ENCODE measurements at places on chromosomes 11 and 22.

DNA sequence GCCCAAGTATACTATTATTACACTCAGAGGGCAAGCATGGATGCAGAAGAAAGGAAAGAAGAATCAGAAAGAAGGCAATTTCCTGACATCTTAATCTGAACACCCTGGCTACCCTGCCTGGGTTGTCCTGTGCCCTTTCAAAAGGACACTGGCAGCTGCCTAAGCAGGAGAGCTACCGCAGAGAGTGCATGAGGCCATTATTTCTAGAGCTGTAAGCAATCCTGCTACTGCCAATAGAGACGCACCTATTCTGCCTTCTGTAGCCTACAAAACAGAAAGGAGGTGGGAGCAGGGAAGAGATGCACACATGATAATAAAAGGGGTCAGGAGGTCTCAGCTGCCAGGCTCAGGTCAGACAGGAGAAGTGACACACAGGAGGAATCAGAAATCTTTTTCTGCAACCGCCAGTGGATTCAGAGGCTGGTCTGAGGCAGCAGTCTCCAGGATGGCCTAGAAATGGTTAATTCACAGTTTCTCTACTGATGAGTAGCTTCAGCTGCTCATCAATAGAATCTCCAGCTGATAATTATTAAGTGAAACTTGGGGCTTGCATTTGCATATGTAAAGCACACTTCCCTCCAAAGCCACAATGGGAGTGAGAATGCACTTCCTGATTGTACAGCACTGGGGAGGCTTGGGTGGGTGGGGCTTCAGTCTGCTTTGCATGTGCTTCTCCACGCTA lies 253.9 kb downstream of the LARGE1 start:
- DNase-seq = no peak

DNA sequence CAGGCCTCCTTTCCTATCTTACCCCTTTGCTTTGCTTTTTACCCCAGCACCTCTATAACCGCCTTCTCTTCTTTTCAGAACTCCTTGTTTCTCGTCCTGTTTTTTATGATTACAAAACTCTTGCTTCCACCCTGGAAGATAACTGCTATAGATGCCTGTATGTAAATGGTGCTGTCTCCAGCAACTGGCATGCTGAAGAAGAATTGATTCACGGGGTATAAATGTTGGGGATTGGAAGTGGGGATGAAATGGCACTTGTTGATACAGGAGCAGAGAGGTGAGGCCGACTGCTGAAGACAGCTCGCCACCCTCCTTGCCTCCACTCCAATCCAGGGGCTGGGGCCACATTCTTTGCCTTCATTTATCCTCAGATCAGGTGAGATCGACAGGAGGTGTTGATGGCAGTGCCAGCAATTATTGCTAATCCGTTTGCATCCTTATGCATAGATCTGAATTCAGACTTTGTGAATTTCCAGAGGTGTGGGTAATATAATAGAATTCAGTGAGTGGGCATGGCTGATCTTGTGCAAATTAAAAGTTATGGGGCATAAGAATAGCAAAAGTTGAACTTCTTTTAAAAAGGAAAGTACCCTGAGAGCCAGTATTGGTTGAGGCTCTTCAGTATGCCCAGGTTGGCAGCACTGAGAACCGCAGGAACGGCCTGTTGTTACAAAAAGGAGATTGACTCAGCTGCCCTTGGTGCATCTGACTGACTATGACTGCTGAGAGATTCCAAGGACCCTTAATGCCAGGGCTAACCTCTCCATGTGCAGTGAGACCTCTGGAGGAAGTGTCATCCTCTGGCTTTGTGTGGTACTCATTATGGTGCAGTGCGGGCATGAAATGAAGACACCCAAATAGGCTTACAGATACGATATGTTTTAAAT lies 5.3 kb downstream of the NEAT1 start:
- no peak for DNase-seq

GRCh38 chr22:42889304-42889703 lies 32.2 kb upstream of the ARFGAP3 start:
- no peak for DNase-seq

DNA sequence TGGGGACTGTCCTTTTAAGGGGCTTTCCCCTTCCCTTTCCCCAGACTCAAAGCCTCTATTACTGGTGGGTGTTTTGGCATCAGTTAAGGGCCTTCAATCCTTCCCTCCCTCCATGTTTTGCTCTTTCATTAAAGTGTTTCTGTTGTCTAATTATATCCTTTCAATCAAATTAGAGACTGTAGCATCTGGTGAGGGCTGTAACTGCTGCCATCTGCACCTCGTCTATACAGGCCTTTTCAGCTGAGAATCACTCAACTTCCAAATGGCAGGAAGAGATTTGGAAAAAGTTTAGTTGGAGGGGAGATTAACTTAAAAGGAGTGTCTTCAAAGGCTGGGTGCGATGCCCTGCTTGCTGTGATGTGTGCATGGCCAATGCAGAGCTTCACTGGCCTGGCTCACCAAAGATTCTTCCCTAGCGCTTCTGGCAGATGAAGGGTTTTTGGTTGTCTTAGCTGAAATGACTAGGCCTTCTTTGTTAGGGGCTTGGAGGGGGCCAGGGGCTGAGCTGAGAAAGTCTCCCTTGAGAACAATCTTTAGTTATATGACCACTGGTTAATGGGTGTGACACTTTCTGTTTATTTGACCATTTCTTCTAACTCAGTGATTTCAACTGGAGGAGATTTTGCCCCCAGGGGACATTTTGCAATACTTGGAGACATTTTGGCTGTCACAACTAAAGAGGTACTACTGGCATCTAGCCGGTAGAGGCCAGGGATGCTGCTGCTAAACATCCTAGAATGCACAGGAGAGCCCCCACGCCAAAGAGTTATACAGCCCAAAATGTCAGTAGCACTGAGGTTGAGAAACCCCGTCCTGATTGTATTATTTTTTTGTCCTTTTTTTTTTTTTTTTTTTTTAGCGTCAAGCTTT lies 7.5 kb downstream of the KREMEN1 start:
- DNase-seq = no peak

DNA sequence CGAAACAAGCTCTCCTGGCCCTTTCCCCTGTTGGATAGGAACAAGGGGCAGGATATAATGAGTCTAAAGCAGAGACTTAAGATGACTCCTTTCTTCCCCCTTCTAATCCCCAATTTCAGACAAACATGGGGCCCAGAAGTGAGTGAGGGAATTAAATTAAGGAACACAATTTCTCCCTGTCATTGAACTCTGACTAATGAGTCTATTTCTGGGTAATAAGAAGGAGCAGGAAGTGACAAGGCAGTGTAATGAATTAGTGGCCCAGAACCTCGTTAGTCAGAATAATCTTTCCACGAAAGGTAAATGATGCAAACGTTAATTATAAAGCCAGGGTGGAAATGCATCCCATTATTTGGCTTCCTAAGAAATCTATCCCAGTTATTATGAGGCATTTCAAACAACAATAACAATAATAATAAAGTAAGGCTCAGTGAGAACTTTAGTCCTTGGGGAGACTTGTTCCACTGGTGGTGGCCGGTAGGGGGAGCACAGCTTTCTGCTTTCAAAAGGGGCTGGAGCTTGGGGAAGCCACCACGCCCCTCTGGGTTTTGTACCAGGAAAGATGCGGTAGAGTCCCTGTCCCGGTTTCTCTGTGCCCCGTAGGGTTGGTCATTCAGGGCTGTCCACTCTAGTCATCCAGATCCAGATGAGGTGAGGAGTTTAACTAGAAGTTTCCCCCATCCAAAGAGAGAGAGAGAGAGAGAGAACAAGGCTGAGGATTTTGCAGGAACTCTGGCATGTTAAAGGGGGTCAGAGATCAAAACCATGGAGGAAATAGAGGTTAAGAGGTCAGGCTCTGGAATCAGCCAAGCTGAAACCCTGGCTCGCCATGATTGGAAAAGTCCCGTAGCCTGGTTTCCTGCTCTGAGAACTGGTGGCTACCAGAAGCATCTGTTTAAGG lies 298.3 kb downstream of the NTM start:
- peak; percentile 12 for DNase-seq

GRCh38 chr11:113992459-113993110 lies 17.7 kb downstream of the HTR3A start:
- DNase-seq = no peak

GRCh38 chr11:15875943-15876342 lies 480.4 kb downstream of the SOX6 start:
- no peak for DNase-seq

GRCh38 chr11:114880442-114880841 lies 202.1 kb downstream of the NXPE2 start:
- no peak for DNase-seq

DNA sequence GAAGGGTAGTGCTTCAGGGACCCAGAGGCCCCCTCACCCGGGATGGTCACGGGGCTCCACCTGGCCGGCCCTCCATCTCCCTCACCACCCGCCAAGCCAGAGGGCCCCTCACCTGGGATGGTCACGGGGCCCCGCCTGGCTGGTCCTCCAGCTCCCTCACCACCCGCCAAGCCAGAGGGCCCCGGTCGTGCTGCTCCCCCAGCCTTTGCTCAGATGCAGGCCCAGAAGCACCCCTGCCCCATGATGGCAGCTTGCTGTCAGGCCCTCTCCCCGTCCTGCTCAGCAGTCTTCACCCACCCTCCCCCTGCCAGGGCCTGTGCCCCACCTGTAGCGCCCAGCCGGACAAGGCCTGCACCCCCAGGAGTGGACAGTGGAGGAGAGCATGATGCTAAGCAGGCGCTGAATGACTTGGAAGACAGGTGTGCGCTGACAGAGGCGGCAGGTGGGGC lies 7.3 kb downstream of the DENND6B start:
- DNase-seq = no peak

DNA sequence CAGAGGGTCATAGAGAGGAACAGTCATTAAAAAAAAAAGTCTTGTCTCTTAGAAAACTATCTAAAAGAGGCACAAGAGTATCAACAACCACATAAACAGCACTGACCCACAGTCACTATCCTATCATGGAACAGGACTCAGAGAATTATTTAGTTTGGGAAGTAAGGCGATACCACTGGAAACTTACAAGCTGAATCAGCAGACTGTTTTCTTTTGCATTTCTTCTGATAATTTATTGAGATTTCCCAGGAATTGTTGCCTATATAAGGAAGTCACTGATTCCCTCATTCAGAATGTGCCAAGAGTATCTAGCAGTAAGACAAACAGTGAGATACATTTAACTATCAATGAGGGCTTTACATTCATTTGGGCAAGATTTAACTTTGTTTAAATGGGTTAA lies 304.1 kb downstream of the GUCY1A2 start:
- no peak for DNase-seq

GRCh38 chr11:1306186-1307162 lies 3.0 kb downstream of the TOLLIP start:
- no peak for DNase-seq

GRCh38 chr11:104106136-104106754 lies 57.7 kb downstream of the PDGFD start:
- no peak for DNase-seq

DNA sequence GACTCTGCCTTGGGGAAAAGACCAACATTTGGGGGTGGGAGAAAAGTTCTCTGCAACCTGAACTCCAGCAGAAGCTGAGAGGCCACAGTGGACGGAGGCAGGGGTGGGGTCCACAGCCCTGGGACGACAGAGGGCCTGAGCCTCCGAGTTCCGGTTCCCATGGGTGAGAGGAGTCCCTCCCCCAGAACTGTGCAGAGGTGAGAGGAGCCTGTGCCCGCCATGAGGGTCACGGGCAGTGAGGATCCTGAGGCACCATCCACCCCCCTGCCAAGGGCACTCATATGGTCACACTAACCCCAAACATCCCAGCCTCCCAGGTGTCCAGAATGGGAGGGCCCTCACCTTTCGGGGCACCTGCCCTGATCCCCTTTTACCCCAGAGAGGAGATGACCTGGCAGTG lies 30.5 kb downstream of the KIAA0930 start:
- no peak for DNase-seq

- DNase-seq = no peak
Measured at GRCh38 chr22:35177811-35178210, 79.5 kb upstream of the HMGXB4 start.

GRCh38 chr11:57644748-57645688 lies 4.7 kb downstream of the YPEL4 start:
- peak; percentile 53 for DNase-seq

GRCh38 chr22:47750086-47750485 lies 987.6 kb downstream of the TBC1D22A start:
- DNase-seq = no peak

- no peak for DNase-seq
Measured at GRCh38 chr22:23088199-23088604, 17.9 kb downstream of the GNAZ start.

DNA sequence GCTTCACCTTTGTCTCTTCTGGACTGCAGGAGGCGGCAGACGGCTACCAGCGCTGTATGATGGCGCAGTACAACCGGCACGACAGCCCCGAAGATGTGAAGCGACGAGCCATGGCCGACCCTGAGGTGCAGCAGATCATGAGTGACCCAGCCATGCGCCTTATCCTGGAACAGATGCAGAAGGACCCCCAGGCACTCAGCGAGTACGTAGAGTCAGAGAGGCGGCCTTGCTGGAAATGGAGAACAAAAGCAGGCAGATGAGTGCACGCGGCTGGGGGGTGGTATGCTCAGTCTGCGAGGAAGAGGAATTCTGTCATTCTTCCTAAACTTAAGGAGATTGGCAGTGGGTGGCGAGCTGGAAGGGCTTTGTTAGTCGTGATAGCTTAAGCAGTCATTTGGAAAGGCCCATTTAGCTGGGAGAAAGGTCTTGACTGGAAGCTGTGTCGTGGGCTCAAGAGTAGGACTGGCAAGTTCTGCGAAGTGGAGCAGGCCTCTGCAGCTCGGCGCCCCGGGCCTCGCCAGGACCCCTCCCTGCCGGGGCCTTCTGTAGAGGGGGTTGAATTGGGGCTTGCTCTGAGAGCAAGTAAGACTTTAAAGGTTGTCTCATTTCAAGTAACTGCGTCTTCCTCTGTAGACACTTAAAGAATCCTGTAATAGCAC lies 3.0 kb upstream of the FERMT3 start:
- DNase-seq = no peak

DNA sequence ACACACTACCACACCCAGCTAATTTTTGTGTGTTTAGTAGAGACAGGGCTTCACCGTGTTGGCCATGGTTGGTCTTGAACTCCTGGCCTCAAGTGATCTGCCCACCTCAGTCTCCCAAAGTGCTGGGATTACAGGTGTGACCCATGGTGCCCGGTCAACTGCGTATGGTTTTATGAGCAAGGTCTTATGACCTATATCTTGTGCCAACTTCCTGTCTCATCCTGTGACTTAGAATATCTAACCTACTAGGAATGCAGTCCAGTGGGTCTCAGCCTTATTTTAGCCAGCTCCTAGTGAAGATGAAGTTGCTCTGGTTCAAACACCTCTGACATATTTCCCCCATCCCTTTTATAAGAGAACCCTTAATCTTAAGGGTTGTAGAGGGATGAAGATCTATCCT lies 66.1 kb upstream of the OR5AN1 start:
- no peak for DNase-seq

DNA sequence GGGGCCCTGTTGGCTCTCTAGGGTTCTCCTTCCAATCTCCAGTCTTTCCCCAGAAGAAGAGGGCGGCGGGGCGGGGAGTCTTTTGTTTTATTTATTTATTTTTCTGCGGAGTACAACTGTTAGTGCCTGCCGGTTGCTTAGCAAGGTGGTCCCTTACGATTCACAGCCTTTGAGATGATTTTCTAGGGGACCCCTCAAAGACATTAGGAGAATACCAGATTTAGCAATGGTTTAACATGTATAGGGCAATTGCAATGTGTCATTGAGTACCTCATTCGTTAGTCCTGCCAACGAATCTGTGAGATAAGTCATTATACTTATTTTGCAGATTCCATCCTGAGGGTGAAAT lies 307 bp upstream of the MRPL16 start:
- DNase-seq = no peak

Measured in stimulated activated CD8-positive, alpha-beta memory T cell treated with anti-CD3 and anti-CD28 coated beads, Interleukin-7, amount 100 ng/mL, for 48 hours (primary cell).